NCI-H1417 (cell line): ENCODE measurements at places on chromosomes 1 and 21.

DNA sequence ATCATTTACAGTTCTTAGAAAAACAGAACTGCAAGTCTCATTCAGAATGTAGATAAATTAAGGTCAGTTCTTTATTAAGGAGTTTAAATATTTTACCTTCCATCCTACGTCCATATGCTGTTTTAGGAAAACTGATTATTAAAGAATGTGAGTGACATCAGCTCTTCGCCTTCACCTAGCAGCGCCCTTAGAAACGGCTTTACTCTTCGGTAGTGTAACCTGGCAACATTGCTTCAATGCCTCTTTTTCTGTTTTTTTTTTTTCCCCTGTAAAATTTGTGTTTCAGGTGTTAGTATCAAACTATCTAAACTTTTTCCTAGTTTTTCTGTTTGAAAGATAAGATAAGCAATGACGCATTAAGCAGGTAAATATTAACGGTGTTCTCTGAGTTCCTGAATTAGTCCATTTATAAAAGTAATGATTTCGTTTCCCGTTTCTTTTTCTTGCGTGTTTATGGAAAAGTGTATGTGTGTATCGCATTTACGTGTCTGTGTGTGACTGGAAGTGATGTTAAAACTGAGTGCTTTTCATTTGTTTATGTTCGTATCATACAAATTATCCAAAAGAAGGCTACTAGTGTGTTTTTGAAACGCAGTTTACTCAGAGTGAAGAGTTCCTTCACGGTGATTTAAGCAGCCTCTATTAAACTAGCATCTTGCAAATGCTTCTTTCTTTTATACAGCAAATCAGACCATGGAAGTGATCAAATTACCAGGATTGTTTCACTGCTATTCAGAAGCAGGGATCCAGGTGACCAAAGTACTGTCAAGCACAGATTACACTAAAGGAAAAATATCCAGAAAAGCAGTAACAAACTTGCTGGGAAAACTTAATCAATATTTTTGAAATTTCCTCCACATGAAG lies 139.0 kb downstream of the SDCCAG8 start:
- DNase-seq, result peak; percentile 2

- DNase-seq, result no peak
Measured at GRCh38 chr1:193210996-193211395, 24.6 kb upstream of the B3GALT2 start.

DNA sequence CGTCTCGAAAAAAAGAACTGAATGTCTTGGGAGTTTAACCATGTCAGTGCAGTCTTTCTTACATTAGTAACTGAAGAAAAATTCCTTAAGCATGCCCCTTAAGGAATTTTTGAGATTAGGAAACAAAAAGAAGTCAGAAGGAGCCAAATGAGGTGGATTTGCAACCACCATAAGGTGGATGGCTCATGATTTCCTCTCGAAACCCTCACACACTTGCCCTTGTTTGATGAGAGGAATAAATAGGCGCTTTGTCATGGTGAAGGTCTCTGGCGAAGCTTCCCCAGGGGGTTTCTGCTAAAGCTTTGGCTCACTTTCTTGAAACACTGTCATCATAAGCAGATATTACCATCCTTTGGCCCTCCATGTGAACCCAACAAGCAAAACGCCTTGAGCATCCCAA lies 68.2 kb downstream of the POFUT2 start:
- DNase-seq, result no peak

GRCh38 chr1:112849425-112850033 lies 106.5 kb downstream of the SLC16A1 start:
- DNase-seq, result peak; percentile 81

DNA sequence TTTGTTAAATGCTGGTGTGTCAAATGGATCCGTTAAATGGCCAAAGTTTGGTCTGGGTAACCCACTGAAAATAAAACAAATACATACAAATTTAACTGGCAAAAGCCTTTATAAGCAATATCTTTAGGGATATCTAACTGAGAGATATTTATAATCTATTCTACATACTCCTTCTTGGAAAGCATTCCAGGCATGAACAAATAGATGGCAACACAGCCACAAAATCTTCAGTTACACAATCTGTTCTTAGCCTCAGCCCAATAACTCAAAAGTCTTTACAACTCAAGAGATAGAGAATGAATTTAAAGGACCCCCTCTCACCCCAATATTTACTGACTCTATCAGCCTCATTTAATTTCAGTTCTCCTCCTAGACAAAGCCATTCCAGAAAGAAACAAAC lies 58.7 kb downstream of the NRDC start:
- no peak for DNase-seq

DNA sequence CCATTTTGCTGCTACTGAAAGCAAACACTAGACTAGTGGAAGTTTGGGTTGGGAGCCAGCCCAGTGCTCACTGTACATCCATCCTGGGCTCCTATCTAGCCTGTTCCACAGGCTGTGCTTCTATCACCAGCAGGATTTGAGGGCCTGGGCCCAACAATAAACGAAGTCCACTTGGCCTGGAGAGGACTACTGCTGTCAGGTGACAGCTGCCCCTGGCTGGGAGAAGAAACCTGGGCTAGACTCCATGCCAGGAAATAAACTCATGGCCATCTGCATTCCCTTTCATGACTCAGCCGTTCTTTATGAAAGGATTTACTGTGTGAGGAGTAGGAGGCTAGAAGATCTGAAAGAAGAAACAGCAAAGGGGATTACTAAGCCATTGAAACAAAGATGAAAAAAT lies 35.5 kb downstream of the COLGALT2 start:
- DNase-seq, result no peak

DNA sequence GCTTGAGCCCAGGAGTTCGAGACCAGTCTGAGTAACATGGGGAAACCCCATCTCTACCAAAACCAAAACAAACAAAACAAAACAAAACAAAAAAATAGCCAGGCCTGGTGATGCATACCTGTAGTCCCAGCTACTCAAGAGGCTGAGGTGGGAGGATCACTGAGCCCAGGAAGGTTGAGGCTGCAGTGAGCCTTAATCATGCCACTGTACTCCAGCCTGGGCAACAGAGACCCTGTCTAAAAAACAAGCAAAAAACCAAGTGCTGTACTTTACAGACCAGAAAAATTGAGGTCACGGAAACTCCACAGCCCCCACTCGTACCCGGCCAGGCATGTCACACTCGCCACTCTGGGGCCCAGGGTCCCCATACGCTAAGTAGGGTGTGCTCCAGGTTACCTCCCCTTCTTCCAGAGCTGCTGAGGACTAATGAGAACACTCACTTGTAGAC lies 22.9 kb downstream of the ATP2B4 start:
- no peak for DNase-seq

DNA sequence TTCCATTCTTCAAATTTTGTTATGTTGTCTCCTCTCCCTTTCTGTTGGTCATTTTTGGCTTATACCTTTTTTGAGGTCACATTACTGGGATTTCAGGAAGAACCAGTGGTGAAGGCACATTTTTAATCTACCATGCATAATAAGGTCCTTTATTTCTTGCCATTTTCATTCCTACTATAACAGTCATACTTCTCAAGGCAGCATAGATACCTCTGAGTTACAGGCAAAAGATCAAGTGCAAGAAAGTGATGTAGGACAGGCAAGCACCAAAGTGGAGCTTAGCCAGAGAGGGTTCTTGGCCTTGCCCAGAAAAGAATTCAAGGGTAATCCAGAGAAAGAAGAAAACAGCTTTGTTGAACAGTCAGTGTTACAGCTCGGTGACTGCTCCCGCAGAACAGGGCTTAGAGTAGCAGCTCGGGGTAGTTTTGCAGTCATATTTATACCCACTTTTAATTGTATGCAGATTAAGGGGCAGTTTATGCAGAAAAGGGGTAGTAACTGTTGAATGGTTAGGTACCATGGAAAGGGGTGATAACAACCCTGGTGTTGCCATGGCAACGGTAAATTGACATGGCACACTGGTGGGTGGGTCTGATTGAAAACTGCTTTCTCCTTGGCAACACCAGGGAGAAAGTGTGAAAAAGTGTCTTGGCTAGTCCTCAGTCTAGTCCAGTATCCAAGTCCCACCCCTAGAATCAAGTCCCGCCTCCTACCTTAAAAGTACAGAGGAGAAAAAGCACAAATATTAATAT lies 39.6 kb upstream of the DOCK7 start:
- no peak for DNase-seq

GRCh38 chr1:19087737-19088594 lies 122.1 kb downstream of the UBR4 start:
- DNase-seq, result no peak

GRCh38 chr1:208185801-208186231 lies 58.4 kb downstream of the PLXNA2 start:
- no peak for DNase-seq

DNA sequence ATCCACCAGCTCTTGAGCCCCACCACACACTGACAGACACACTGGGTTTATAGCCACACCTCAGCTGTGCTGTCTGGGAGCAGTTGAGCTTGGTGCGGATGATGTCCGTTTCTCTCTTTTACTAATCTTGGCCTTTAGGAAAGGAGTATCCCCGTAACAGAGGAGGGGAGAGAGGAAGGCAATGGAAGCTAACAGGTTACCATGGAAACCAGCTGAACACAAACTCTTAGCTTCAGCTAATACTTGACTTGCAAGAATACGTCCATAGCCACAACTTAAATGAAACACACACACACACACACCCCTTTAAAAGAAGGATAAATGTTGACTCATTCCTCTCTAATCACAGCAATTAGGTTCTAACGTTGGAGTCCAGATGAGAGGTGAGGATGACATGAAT lies 28.0 kb upstream of the LRRN2 start:
- DNase-seq, result peak; percentile 69

- DNase-seq, result no peak
Measured at GRCh38 chr1:28127617-28128257, 39.3 kb upstream of the EYA3 start.

GRCh38 chr1:15226388-15227255 lies 20.4 kb upstream of the FHAD1 start:
- DNase-seq, result no peak

DNA sequence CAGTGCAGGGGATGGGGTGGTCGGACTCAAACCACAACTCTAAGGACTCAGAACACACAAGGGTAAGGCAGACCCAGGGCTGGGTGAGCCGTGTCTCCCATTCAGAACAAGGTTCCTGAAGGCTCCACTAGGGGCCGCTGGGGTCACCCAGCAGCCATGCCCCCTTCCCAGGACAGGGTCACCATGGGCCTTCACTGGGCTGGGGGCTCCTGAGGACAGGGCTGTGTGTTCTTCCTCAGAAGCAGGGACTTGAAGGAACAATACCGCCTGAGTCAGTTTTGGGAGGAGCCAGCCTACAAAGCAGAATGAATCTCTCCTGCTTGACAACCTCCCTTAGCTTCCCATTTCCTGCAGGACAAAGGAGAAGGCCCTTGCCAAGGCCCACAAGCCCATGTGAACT lies 15.4 kb downstream of the RIMS3 start:
- DNase-seq, result no peak

GRCh38 chr1:41851589-41851988 lies 67.1 kb downstream of the HIVEP3 start:
- DNase-seq, result no peak

DNA sequence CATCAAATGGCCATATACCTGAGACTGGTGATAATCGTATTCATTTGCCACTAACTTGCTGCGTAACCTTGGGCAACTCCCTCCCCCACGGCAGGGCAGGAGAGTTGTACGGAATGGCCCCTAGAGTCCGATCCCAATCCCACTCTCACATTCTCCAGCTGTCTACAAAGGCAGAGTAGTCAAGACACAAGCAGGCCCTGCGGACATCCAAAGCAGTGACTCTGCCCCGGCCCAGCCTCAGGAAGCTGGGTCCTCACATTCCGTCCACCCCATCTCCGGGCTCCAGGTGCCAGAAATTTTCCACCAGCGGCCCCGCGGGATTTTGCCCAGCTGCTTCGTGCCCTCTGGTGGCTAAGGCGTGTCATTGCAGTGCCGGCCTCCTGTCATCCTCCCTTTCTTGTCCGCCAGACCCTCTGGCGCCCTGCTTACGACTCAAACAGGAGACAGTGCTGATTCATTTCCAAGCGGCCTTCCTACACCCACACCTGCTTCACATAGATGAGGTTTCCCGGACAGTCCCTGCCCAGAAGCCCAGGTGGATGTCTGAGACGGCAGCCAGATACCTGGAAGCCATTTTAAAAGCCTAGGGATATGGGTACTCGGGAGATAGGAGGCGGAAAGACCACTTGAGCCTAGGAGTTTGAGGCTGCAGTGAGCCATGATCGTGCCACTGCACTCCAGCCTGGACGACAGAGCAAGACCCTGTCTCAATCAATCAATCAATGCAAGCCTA lies 2.9 kb upstream of the S100A2 start:
- peak; percentile 92 for DNase-seq

DNA sequence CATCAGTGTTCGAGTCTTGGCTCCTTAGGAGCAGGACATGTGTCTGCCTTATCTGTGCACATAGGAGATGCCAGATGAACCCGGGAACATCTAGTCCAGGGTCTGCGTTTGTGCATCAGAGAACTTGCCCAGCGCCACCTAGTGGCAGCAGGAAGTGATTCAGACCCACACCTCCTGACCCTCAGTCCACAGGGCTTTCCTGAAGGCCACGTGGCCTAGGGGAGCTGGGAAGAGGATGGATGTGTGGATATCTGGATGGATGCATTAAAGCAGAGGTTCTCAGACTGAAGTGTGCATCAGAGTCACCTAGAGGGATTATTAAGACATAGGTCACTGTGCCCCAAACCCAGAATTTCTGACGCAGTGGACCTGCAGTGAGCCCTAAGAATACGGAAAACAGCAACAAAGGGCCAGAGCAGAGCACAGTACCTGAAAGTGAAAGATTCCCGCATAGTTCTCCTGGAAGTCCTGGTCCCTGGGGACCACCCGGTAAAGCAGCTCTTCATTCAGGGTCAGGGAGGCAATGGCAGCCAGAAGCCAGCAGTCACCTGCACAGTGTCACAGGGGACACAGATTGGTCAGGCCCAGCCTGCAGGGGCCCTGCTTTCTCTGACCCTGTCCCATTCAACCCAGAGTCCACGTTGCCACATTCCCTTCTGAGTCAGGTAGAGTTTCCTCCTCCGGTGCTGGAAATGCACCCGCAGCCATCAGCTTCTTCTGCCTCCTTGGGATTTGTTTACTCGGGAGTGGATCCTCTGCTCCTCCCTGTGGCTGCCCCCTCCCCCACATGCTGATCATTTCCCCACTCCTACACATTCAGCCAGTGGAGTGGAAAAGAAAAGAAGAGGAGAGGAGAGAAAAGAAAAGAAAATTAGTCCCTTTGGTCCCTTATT lies 37.0 kb downstream of the CAPN8 start:
- peak; percentile 15 for DNase-seq

DNA sequence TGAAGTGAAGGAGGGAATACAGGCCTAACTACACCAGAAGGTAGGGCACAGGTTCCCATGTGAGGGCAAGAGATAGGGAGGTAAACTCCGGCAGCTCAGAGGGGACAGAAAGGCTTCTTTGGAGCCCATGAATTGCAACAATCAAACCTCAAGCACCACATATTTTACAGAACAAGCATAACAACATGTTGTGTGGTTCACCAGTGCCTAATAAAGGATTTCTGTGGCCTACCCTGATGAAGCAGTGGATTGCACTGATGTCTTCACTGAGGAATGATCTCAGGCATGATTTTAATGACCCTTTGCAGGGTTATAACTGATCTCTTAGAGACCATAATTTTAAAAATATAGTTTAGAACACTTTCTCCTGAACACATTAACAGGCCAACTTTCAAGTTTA lies 77.4 kb downstream of the RUNX1 start:
- no peak for DNase-seq

DNA sequence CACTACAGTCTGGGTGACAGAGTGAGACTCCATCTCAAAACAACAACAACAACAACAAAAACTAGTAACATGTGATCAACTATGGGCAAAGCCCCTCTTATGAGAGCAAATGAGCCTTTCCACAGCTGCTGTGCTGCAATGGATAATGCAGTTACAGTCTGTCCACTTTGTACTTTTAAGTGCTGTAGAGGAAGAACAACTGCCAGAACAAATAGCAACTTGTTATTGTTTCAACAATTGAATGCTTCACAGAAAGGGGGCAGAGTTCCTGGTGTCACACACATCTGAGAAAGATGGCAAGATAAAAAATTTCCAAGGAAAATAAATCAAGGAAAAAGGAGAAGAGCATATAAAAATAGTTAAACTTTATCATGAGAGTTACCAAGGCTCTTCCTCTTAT lies 243.6 kb upstream of the DMRTA2 start:
- no peak for DNase-seq
